ENCODE measurements at places on chromosomes 7 and 10. TPM values are rescaled to one million over a fixed set of nuclear protein-coding genes. Genes with fewer than 3 reads are reported as not detected.

GRCh38 chr10:113127261-113127900 is 177.3 kb downstream of the TCF7L2 start:
- no peak for DNase-seq

- peak; percentile 79 for DNase-seq
Measured at GRCh38 chr10:71045204-71045809, 156.9 kb upstream of the PCBD1 start.

- no peak for DNase-seq
Measured at GRCh38 chr7:93015101-93015778, 102.5 kb downstream of the SAMD9 start.

- DNase-seq = no peak
Measured at GRCh38 chr10:113959383-113959760, 84.3 kb upstream of the ADRB1 start.

GRCh38 chr10:29394321-29394932 is 105.6 kb downstream of the LYZL1 start:
- no peak for DNase-seq

ARL4A gene
- 23.9 TPM for total RNA-seq
